Head of caudate nucleus (tissue), 42 donors: ENCODE measurements at places on chromosomes 13 and 19.
A peak's percentile ranks its signal among the peaks of the same experiment; 100 is the strongest.

DNA sequence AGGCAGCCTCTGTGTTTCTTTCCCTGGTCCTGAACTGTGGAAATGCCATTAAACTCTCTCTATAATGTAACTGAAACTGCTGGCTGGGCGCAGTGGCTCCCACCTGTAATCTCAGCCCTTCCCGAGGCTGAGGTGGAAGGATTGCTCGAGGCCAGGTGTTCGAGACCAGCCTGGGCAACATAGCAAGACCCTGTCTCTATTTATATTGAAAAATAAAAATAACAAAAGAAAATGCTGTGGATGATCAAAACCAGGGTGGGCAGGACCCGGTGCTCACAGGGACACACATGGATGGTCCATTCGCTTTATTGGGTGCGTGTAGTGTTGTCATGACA, 3.5 kb downstream of the MPV17L2 start:
- no peak for DNase-seq

DNA sequence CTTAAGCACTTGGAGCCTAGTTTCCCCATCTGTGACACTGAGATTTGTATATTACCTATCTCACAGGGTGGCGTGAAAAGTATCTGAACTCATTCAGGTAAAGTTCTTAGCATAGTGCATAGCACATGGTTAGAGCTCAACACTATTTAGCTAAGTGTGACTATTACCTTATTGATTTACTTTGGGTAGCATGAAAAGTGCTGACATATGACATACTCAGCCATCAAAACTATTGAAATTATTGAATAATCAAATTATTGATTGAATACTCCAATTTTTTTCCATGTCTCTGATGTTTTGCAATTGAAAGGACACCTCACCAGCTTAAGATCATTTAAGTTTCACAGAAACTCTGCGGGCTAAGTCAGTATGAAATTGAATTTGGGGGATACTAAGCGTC, 715.0 kb downstream of the EFNB2 start:
- DNase-seq: no peak

DNA sequence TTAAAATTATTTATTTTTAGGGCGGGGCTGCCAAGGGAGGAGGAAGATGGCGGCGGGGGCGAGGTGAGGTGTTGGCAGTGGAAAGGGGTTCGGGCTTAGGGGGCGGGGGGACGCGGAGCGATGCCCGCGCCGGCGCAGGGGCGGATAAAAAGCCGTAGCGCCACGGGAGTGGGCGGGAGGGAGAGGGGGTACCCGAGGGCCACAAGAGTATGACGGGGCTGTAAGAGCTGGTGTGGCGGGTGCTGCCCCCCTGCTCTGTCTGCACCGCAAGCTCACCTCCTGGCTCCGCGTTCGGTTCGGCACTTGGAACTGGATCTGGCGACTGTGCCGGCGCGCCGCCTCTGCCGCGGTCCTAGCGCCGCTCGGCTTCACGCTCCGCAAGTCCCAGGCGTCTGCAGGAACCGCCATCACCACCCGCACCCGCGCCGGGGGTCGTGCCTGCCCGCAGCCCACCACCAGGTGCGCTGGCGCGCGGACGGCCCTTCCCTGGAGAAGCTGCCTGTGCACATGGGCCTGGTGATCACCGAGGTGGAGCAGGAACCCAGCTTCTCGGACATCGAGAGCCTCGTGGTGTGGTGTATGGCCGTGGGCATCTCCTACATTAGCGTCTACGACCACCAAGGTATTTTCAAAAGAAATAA, 265.2 kb upstream of the SGCG start:
- peak; percentile 82 for DNase-seq

GRCh38 chr19:5114727-5115126, 145.8 kb downstream of the KDM4B start:
- DNase-seq: no peak

DNA sequence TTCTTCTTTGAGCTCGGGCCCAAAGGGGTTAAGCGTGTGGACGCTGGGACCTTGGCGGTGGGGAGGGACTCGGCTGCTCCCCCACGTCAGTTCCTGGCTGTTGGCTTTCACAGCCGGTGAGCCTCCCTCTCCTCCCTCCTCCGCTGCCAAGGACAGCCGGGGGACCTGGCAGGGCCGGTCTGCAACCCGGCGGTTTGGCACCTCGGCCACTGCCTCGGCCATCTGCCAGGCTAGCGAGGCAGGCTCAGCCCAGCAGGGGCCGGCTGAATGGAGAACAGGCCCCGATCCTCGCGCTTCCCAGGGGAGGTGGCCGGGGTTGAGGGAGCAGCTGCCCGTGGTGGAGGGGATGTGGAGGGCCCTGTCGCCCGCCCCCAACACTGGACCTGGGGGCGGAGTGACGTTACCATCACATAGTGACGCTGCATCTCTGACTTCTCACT, 5.0 kb downstream of the TLE5 start:
- peak; percentile 87 for DNase-seq

- no peak for DNase-seq
Observed at GRCh38 chr13:34020388-34020787, 202.4 kb downstream of the RFC3 start.

DNA sequence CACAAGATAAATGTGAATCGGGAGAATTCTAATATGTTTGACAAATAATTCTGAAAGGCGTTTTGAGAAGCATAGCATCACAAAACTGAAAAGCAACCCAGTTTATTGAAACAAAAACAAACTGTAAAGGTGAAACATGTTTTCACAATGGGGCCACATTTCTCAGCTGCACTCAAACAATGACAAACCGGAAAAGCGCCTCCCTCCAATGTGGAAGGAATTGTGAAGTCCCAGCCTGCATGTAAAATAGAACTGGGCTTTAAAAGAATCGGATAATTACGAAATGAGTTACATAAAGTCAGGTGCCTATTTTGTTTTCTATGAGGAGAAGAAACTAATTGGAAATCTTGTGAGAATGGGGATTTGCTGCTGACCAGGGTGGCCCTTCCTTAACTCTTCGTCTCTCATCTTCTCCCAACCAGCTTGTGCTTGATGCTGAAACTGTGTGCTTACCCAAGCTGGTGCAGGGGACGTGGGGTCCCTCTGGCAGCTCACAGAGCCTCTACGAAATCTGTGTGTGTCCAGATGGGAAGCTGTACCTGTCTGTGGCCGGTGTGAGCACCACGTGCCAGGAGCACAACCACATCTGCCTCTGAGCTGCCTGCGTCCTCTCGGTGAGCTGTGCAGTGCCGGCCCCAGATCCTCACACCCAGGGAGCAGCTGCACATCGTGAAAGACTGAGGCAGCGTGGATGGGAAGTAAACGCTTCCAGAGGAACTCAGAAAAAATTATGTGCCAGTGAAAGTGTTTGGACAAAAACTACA, 109.4 kb downstream of the SACS start:
- no peak for DNase-seq

DNA sequence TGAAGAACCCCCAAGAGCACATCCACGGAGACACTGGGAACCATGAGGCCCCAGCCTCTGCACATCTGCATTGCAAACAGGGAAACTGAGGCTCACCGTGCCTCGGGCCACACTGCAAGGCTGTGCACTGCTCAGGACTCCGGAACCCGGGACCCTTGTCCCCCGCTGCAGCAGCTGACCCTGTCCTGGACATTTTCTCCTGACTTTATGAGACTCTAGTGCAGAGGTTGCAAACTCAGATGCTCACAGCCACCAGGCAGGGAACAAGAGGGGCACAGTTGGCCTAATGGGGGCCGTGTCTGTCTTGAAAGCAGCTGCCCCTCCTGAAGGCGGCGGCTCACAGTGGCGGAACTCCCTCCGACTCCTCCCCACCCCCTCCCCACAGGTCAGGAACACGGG, 16.5 kb upstream of the IGLON5 start:
- DNase-seq: no peak

GRCh38 chr19:27580906-27581305, 1632.0 kb downstream of the UQCRFS1 start:
- DNase-seq: no peak

DNA sequence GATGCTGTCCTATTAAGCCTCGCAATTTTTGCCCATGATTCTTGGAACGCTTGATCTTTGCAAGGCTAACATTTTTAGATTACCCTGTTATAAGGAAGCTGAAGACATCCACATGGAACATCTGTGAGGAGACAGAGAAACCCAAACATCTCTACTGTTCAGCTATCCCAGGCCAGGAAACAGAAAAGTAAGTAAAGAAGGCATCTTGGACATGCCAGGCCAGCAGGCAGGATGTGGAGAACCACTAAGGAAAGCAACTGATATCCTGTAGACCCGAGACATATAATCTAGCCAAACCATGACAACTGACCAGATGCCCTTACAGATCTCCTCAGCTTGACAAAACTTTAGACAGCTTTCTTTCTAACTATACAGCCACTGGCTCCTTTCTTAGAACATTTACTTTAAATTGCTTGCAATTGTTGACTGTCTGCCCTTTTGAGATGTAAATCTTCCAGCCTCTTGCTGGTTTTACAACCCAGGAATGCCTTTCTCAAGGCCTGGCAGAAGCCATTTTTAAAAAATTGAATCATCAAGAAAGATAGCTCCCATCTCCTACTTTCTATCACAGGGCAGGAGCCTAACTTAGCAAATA, 255.8 kb upstream of the DACH1 start:
- DNase-seq: no peak

DNA sequence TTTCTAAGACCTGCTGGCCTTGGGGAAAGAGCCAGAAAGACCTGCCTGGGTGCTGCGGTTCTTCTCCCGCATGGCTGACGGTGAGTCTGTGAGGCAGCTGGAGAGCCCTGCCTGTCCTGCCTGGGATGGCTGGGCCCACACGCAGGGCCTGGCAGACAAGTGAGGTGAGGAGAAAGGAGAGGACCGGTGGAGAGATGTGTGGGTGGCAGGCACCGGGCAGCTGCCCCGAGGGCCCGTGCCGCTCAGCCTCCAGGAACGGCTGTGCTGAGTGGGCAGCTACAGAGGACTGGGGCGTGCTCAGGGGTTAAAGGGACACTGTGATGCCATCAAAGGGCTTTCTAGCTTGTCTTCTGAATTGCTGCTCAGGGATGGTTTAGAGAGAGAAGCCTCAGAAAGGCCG, 53.8 kb downstream of the MLLT1 start:
- no peak for DNase-seq

DNA sequence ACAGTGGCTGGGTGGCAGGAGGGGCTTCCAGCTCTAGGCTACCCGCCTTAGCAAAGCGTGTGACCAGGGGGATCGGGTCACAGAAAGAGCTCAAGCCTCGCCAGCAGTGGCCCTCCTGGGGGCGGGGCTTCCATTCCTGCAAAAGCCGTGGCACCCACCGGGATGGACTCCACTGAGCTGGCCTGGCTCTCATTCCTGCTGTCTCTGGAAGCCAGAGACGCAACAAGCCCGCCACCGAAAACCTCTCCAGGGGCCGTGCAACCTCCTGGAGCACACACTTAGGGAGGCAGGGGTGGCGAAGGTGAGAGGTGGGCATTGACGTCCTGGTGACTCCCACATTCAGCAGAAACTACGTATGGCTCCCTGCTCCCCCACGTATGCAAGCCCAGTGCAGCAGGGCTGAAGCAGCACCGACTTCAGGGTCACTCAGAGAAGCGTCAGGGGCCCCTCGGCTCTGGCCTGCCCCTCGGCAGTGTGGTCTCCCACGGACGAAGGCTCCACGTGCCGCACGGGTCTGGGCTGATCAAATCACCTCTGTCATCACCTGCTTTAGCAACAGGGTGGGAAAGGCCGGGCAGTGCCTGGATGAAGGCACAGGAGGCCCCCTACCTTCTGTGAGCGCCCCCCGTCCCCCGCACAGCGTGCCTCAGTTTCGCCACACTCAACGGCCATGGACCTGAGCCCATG, 3.1 kb downstream of the C19orf25 start:
- DNase-seq: no peak
